Right renal cortex interstitium (tissue), 3 donors: ENCODE measurements at places on chromosomes 2 and 18.

DNA sequence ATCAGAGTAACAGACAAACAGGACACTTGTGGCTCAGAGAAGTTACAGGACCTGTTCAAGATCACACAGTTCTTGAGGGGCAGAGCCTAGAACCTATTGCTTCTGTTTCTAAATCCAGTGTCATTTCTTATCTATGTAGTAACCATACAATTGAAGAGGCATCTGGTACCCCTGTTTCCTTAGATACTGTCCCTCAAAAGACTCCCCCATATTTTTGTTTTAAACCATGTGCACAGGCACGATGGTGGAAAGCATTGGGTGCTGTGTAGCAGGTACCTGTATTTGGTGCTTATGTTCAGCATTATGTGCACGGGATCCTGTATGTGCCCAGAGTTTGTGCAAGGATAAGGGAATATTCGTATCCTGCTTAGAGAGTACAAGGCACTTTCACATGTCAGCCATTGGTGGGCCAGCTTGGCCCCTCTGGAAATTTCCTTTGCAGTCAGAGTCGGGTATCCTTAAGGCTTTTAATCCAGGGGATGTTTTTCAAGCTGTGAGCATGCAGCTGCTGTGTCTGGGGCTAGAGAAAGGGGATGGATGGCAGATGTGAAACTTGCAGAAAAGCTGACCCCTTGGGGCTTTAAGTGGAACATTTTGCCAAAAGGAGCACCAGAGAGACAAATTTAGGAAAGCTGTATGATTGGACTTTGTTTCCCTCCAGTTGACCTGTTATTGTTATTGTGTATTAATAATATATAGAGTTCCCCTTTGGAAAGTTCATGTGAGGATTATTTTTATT, 2.1 kb downstream of the LBH start:
- no peak for DNase-seq

- no peak for DNase-seq
These were observed 26.9 kb downstream of the GPR55 start for GRCh38 chr2:230898016-230898712.

GRCh38 chr2:235640377-235640776, 146.5 kb downstream of the AGAP1 start:
- DNase-seq = no peak

GRCh38 chr18:65835881-65836280, 85.1 kb downstream of the CDH7 start:
- no peak for DNase-seq

DNA sequence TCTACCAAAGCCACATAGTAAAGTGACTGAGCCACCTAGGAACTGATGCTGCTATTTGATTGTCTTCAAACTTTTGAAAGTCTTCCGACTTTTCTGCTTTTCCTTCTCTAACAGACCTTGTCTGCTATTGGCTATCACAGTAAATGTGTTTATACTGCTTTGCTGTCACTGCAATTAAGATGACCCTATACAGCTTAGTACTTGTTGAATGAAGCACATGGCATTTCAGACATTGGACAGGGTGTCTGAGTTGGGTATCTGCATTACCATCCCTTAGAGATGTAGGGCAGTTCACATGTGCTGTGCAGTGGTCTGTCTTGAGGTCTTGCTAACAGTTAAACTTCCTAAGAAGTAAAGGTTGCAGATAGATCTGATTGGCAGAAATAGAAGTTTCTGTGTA, 3.6 kb downstream of the WDR43 start:
- no peak for DNase-seq

DNA sequence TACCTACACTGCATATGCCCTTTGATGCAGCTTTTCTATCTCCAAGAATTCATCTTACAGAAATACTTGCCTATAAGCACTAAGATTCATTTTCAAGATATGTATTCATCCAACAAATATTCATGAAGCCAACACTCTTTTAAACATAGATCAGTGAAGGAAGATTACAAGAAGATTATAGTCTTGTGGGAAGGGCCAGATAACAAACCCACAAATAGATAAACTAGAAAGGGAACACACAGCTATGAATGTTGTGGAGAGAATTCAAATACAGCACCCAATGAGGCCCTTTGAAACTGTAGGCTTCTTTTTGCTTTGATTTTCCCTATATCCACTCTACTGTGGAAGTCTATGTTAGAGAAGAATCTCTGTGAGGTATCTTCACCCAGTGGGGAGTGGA, 186.7 kb upstream of the RBMS1 start:
- no peak for DNase-seq

DNA sequence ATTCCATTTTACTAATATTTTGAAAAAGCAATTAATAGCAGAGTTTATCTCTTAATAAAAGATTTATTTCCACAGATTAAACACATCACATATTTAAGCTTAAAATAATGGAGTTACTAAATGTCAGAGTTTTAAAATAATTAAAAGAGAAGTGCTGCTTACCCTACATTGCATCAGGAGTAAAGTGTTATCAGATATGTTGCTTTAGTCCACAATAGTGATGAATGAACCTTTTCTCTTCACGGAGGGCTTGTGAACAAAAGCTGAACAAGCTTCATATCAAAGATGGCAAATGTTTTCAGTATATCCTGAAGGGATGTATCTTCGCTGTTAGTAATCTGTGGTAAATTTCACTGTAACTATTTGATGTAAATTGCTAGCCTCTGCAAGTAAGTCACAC, 69.4 kb upstream of the TTC27 start:
- DNase-seq = no peak

DNA sequence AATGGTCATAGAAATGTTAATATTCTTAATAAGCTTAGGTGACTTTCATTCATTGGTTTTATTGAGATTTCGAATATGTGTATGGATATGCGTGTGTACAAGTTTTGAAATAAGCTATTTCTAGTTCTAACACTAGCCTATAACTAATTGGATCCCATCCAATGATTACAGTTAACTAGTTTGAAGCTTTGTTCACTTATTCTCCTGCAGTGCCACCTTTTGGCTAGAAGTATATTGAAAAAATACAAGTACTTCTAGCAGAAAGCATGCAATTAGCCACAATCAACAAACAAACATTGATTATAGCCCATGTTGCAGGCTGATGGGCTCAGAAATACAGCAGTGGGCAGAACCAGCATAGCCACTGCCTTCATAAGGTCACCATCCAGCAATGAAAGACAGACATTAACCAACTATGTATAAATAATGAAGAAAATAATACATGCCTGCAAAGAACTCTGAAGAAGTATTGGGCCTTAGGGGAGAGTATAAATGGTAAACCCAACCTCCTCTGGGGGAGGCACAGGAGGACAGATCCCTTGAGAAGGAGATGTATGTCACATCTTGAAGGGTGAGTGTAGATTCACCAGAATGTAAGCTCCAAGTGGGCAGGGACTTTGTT, 5.1 kb upstream of the PIEZO2 start:
- no peak for DNase-seq

DNA sequence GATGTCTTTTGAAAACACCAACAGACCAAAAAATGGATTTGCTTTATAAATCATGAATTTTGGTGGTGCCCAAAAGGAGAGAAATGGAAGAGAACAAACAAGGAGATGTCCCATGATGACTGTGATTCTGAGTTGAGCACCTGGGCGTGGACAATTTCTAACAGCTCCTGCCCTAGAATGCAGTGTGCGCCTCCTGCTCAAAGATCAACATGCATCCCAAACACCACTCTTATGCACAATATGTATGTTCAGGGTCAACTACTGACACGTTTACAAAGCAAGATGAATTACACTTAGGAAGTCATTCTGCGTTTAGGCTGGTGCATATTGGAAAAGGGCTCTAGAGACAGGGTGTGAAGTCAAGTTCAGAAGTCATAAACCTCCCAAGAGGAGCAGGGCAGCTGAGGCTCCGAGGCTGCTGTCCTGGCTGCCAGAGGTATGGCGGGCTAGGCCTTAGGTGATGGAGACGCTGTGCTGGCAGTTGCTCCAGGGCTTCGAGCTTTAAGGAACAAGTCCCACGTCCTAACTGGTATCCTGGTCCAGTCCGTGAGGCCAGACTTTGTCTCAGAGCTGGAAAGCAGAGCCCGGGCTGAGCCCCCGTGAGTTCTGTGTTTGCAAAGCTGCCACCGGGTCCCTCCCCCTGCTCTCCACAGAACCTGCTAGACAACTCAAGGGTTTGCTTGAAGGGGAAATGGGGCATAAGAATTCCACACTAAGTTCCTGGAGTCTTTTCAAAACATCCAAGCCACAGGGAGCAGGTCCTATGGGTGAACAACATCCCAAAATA, 74.0 kb downstream of the ZNF516 start:
- no peak for DNase-seq

DNA sequence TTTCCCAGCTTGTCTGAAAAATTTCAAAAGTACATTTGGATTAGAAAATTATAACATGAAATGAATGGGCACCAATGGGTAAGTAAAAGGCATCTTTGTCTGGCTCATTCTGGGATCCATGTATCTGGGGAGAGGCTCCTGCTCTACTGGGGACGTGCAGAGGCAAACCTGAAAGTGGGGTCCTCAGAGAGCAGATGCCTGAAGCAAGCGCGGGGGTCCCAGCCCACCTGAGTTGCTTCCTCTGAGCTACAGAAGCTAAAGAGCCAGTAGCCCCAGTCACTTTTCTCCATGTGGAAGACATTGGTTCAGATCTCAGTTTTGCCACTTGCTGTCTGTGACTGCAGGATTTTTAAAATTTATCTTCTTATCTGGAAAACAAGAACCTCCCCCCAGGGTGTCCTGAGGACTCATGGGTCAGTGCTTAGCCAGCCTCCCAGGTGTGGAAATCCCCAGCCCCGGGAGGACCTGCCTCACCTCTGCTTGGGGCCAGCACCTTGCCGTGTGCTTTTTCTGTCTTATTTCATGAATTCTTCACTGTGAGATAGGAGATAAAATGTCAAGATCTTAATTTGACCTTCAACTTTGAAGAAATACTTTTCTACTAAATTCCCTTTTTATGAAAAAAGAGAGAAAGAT, 25.1 kb upstream of the ODC1 start:
- no peak for DNase-seq

DNA sequence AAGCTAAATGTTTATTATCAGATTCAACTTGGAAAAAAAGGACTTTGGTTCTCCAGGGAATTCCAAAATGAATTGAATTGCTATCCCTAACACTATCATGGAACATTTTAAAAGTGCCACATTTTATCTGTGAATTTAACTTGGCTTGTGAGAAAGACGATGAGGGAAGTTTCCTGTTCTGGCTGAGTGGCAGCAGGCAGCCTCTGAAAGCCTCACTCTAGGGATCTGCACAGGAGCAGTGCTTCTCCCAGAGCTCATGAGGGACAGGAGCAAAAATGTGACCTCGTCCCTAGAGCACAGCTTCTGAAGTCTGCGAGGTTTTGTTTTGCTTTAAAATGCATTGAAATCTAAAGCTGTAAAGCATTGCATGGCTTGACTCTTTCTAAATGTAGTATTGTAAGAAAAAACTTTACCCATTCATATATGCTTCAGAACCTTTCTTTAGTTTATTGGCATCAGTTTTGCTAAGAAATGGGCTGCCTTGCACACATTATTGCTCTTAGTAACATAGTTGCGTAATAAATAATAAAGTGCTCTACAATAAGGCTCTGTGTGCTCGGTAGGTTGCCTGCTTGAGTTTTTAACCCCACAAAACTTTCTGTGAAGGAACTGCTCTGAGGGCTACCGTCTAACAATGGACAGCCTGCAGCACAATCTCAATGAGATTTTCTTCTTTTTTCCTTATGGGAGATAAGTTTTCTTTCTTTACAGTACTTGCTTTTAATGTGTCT, 136.2 kb upstream of the CDCA7 start:
- DNase-seq = no peak

- no peak for DNase-seq
These were observed 27.5 kb downstream of the ZNF516 start for GRCh38 chr18:76467371-76468190.
